ENCODE measurements at places on chromosomes 4 and X.

- no peak for DNase-seq
These were observed 192.2 kb downstream of the APBB2 start for GRCh38 chr4:41022116-41022515.

DNA sequence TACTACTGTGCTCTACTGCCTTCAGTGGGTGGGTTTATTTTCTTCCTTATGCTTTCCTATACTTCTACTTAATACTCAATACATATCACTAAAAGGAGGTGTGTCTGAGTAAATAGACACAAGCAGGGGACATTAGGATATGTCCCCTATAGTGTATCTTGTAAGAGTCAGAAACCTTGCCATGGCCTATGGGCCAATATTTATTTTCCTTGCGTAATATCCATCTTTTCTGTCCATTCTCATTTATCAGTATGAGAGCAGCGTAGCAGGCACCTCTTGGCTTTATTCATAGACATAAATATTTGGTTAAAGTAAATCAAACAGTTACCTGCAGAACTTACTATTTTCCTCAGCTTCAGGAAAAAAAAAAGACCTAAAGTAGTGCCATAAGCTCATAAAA, 46.6 kb upstream of the PHF8 start:
- DNase-seq = no peak

DNA sequence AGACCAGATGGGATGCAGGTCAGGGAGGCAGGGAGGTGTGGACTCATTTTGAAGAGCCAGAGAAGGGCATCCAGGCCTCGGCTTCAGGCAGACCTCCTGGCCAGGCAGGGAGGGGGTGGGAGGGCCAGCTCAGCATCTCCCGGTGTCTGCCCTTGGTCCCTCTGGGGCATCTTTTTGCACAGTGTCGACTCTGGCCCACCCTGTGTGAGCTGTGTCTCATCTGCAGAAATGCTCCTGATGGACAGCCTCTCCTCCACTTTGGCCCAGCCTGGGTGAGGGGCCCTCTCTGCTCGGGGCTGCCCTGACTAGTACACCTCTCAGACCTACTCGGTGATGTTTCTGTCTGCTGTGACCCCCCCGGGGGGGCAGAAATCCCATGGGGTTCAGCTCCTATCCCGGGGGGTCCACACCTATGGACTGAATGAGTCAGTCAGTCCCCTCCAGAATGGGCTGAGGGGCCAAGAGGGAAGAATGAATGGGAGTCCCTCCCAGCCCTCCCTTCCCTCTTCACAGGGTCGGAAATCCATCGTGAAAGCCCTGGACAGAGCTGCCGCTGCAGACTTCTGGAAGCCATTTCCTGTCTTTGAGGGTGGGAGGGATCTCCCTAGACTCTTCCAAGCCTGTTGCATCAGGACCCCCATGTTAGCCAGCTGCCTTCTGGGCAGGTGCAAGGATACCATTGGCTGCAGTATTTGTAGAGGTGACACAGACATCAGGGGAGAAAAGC, 196.7 kb upstream of the PSAPL1 start:
- DNase-seq = no peak

- no peak for DNase-seq
These were observed 460.2 kb upstream of the SMIM31 start for GRCh38 chr4:164293743-164294142.

All from stimulated activated CD8-positive, alpha-beta memory T cell treated with anti-CD3 and anti-CD28 coated beads, Interleukin-4, amount 100 ng/mL, for 1 hour (primary cell).